ENCODE measurements at places on chromosomes 11 and 22.

GRCh38 chr22:21099578-21099977, 53.8 kb downstream of the LRRC74B start:
- no peak for DNase-seq

DNA sequence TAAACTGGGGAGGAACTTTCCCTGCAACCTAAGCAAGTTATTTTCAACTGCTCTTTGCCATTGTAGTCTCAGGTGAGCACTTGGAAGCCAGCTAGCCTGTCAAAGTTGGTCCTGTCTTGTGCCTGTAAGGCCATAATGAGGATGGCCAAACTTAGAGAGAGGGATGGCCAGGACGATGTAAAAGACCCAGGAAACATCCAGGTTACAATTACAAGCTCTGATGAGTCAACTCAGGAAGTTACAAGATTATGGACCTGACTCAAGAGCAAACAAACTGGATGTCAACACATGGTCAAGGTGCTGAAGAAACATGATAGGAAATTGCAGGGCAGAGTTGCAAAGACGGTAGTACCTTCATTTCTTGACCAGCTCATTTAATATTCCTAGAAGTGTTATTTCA, 1.6 kb downstream of the GTPBP1 start:
- no peak for DNase-seq

DNA sequence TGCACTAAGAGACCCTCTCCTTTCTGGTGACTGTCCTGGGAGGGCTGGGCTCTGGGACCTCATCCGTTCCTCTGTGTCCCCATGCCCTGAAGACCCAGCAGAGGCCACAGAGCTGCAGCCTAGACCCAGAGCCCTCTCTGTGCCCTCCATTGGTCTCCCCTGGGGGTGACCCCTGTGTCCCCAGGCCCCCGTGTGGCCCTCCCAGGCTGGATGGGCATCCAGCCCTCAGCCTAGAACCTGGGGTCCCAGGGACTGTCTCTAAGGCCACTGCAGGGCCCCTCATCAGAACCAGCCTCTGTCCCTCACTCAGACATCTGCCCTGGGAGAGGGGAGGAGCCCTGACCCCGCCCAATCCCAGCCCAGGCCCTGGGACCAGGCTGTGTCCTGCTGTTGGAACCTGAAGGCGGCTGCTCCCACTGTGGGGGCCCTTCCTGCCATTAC, 5.7 kb downstream of the IGLL1 start:
- no peak for DNase-seq

DNA sequence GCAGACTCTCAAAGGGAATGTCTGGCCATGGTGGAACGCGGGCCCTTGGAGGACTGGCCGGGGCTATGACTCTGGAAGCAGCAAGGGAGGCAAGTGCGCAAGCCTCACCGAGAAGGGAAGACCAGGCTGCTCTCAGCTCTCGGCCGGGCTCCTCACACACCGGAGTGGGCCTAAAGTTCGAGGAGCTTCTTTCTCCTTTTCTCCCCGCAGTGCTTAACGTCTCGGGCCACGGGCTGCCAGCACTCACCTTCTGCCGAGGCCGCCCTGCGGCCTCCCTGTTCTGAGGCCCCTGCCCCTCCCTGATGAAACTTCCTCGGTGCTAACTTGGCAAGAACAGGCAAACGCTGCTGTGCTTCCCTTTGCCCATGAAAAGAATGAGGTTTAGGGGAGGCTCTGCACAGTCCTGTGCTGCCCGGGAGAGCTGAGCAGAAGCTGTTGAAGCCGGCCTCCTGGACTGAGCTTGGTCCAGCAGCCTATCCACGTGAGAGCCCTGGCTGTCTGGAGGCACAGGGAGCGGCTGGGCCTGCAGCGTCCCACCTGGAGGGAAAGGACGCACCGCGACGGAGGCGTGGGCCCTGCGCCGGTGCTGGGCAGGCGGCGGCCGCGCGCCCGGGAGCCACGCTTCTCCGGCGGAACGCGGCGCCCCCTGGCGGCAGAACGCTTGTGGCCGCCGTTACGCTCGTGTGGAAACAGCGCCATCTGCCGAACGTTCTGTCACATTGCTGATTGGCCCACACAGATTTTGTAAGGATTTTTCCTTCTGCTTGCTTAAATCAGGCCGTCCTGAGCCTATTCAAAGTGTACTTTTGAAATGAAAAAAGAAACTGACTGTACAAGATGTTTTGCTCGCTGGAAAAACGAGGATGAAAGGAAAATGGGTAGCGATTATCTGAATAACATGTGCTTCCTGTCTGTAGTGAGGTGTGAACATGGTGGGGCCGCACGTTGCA, 65.0 kb upstream of the TMEM45B start:
- DNase-seq, result peak; percentile 82

DNA sequence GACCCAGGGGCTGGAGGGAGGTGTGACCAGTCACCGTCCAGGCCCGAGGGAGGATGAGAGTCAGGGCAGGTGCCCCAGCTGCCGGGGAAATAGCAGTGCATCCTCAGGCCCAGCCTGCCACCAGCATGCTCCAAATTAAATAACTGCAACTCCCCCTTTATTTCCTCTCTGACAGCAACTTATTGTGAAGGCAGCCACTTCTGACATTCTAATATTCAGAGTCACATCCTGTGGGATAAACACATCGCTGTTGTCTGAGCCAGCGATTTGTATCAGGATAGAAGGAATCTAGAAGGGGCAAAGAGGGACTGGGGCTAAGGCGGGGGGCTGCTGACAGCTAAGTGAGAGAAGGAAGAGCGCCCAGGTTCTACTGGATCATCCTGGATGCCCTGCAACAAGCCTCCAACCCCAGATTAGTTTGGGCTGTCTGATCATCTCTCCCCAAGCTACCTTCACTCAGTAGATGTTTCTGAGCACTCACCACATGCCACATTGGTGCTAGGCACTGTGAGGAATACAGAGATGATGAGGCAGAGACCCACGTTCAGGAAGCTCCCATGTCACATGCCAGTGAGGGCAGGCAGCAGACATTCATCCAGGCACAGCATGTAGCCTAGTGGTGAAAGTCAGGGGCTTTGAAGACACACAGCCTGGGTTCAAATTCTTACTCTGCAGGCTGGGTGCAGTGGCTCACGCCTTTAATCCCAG, 214.1 kb downstream of the BUD13 start:
- no peak for DNase-seq

GRCh38 chr11:43649501-43649900, 31.0 kb upstream of the HSD17B12 start:
- no peak for DNase-seq

- DNase-seq, result peak; percentile 14
Measured at GRCh38 chr22:32574411-32574810, 99.8 kb downstream of the FBXO7 start.

GRCh38 chr11:50187220-50187619, 154.5 kb downstream of the OR4C45 start:
- DNase-seq, result no peak

DNA sequence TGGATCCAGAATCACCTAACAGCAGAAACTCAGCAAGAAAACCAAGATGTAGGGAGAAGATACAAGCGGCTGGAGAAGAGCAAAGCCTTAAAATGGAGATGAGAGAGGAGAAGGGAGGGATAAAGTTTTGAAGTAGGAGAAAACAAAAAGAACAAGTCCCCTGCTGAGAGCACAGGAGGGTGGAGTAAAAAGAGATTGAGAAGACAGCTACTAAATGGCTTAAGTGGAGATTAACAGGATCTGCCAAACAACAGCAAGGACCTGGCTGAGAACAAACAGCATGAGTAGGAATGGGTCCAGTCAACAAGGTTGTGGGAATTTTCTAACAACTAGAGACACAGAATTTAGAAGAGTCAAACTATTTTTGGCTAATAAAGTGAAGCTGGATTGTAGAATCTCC, 18.1 kb downstream of the BTG4 start:
- no peak for DNase-seq

DNA sequence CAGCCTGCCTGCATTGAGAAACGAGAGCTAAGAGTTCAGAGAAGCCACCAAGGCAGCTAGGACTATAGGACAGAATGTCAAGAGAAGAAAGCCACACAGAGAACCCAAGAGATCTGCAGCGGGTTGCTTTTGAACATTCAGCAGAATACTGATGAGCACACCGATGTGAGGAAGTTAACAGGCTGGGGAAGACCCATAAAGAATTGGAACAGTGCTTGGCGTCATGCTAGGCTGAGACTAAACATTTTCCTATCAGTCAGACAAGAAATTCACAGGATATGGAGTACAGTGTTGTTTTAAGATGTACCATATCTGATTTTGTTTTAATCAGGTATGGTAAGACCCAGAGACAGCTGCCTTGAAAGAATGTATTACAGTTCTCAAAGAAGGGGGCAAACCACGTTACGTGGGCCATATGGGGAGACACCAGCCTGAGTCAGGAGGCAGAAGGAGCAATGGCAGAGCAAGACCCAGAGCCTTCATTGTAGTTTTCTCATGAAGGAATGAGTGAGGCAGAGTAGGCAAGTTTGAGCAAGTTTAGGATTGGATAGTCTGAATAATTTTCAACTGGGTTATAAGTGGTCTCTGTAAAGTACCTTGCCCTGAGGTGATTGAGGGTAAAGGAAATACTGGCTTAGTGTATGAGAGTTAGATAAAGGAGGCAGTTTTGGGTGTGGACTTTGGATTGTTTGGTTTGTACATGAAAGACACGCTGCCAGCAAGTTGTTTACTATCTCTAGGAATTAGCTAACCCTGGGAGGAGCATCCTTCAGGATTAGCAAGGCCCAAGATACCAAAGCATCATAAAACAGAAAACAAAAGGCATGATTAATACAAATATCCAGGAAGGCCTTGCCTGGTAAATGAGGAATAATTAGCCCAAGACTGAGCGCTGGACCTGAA, 14.3 kb downstream of the LRRC75B start:
- DNase-seq, result no peak

Measured in stimulated activated naive CD8-positive, alpha-beta T cell treated with anti-CD3 and anti-CD28 coated beads, Interleukin-15, Interleukin-2, amounts not matched to agents 100 U/mL and 50 U/mL, for 24 hours (primary cell).